ENCODE measurements at places on chromosomes 7 and 10. TPM values are rescaled to one million over a fixed set of nuclear protein-coding genes. Genes with fewer than 3 reads are reported as not detected.

SPDYE2 gene
- not detected for total RNA-seq

COPS6 gene
- 28.8 TPM for total RNA-seq

KLF14 gene
- not detected for total RNA-seq

GPR26 gene
- total RNA-seq: 12.0 TPM

ZNF716 gene
- not detected for total RNA-seq

HKDC1 gene
- total RNA-seq: 0.91 TPM

PTF1A gene
- total RNA-seq: 4.4 TPM

SHTN1 gene
- 22.9 TPM for total RNA-seq

CPVL gene
- 7.8 TPM for total RNA-seq

HOXA2 gene
- total RNA-seq: not detected

GPR158 gene
- total RNA-seq: 8.8 TPM

CRYGN gene
- total RNA-seq: not detected

PRKG1 gene
- total RNA-seq: 58.3 TPM

GPR15LG gene
- 0.36 TPM for total RNA-seq

ELAPOR2 gene
- total RNA-seq: 41.9 TPM

SLK gene
- total RNA-seq: 38.9 TPM

PLEKHS1 gene
- total RNA-seq: not detected

PIP gene
- not detected for total RNA-seq

ASB10 gene
- total RNA-seq: not detected

TWIST1 gene
- 2.7 TPM for total RNA-seq

ENTPD7 gene
- 7.2 TPM for total RNA-seq

VSTM2A gene
- total RNA-seq: 78.1 TPM

Measured in cerebellum (tissue), 4 donors.